ENCODE measurements at places on chromosomes 3 and 15.

DNA sequence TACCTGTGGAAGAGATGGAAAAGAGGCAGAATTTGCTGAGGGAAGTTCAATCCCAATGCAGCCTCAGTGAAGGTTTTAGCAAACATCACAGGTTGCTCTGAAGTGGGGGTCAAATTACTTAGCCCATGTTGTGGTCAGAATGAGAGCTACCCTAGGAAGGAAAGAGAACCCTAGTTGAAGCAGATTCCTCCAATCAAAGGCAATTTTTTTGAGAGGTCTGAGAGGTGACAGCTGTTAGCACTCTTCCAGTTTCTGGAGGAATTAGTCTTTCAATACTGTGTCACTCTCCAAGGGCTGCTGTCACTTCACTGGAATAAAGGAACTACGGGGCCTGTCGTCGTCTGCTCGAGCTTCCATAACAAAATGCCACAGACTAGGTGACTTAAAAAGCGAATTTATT, 584.2 kb upstream of the DPPA4 start:
- DNase-seq = no peak

DNA sequence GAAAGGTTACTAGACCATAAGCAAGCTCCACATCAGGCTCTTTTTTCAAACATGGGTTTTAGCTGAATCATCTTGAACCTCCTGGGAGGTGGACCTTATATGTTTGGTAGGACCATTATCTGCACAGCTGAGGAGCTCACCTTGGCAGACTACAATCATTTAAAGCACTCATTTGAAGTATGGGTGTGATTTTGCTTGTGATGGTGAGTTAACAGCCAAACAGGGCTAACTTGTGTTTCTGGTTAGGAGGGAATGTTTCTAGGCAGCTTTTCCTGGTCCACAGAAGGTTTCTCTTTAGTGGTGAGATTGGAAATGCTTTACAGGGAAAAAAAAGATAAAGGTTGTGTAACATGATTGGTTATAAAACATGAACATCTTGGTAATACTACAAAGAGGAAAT, 61.8 kb downstream of the ARHGEF26 start:
- DNase-seq = no peak

GRCh38 chr3:194675081-194675640, 3.2 kb upstream of the LSG1 start:
- DNase-seq = peak; percentile 61

GRCh38 chr15:60426870-60427508, 29.2 kb upstream of the ANXA2 start:
- DNase-seq = peak; percentile 91

DNA sequence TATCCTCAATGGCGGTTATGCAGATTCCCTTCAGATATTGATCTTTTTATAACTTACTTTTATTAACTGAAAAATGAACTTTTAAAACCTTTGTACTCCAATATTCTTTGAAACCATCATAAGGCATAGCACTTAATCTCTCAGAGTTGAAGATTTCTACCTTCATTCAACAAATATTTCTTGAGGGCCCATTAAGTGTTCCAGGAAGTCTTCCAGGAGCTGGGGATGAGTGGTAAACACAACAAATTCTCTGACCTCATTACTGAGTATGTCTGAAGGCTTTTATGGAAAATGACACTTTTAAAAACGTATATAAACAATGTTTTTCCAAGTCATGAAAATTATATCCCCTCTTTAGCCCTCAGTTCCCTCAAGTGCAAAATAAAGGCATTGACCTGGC, 575.3 kb upstream of the IL12A start:
- DNase-seq = no peak

DNA sequence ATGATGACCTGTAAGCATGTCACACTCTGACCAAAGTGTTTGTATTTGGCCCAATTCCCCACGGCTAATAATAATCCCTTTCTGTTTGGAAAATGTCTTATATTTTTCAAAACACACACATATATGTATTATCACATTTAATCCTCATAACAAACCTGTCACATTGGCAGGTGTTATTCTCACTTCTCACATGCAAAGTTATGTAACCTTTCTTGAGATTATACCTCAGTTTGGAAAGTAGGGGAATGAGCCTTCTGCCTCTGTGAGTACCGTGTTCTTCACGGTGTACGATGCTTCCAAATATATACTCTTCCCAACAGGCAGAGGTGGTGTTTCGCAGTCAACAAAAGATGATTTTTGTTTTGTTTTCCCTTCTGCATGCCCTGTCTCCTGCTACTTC, 205.6 kb downstream of the TP63 start:
- no peak for DNase-seq

GRCh38 chr15:73386886-73387506, 18.2 kb upstream of the HCN4 start:
- no peak for DNase-seq

DNA sequence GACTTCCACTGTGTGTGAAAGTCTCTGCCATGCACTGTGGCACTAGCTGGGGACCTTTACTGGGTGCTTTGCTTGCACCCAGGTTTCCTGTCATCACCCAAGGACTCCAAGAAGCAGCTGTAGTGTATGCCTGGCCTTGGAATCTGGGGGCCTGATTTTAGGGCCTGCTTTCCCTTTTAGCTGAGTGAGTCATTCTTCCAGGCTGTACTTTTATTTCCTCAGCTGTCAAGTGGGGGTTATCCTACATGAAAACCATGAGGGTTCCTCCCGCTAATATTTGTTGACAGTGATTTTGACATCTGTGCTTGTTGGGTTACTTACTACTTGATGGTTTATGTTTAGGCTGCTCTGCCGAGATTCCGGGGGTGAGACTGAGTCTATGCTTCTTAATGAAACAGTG, 18.5 kb downstream of the GORASP1 start:
- DNase-seq = peak; percentile 14

- peak; percentile 9 for DNase-seq
These were observed 74.4 kb upstream of the CHRNB4 start for GRCh38 chr15:78715434-78715833.

GRCh38 chr3:2908693-2909351, 201.4 kb downstream of the IL5RA start:
- no peak for DNase-seq

DNA sequence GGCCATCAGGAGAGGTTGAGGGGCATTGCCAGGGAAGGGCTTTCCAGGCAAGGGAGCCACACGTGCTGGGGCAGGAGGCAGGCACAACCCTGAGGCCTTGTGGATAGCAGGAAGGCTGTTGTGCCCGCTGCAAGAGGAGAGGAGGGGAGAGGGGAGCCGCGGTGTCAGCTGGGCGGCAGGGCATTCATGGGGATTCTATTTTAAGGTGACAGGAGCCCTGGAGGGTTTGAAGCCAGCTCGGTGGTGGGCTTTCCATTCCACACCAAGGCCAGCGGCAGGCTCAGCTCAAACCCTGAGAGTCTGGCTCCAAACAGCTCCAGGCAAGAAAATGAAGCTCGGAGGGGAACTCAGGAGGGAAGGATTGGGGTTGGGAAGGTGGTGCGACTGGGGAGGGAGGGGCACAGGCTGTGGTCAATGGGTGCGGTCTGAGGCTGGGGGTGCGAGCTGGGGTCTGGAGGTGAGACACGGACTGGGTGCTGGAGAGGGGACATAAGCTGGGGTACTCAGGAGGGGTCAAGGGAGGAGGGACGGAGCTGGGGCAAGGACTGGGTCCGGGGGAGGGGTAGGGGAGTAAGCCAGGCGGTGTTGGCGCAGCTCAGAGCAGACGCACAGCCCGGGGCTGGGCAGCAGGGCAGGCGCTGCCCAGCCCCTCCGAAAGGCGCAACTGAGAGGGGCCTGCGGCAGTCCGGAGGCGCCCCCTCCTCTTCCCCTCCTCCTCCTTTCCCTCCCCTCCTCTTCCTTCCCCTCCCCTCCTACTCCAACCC, 43.4 kb downstream of the TPRA1 start:
- DNase-seq = no peak

DNA sequence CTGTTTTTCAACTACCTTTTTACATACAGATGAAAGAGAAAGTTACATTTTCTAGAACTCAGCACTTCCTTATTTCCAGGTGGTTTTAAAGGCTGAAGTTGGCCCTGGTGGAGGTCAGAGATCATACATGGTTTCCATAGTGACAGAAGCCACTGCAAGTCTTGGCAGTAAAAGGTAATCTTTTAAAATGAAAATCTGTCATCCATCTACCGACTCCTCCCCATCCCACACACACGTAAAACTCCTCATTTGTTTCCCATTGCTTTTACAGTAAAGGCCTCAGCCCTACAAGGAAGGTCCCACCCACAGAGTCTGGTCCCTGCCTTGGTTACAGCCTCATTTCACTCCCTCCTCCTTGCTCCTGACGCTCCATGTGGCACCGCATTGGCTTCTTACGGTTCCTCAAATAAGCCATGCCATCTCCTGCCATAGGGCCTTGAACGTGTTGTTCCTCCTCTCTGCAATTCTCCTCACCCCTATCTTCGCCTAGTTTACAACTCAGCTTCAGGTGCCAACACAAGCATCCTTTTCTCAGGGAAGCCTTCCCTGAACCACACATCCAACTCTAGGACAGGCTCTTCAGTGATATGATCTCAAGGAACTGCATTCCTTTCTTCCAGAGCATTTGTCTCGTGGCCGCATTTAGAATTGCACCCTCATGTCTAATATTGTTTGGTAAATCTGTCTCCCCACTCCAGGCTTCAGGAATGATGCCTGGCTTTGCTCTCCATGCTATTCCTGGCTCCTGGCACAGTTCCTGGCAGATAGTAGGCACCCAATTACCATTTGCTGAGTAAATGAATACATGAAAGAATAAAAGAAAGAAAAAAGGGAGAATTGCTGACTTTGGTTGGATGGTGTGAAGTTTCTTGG, 2.6 kb downstream of the CYP19A1 start:
- DNase-seq = no peak

DNA sequence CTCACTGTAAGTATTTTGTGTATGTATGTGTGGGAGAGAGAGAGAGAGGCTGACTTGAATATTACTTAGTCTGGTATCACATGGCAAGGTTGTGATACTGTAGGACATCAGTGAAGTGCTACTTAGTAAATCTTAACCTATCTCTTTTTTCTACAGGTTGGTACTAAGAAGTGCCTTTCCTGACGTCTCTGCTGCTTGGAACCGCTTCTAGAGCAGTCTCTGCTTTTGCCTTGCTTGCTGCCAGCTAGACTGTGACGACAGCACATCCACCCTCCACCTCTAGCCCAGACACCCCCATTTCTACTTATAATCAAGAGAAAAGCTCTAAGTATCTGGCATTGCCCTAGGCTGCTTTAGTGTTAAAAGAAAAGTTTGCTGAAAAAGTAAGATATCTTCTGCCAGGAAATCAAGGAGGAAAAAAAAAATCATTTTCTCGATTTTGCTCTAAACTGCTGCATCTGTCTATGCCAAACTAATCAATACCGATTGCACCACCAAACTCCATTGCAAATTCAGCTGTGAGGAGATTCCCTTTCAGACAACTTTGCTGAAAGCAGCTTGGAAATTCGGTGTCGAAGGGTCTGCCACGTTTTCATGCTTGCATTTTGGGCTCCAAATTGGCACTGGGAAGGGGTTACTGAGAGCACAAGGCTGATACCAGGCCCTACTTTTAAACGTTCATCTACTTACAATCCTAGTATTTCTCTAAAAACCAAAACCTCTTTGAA, 30.7 kb downstream of the MBNL1 start:
- peak; percentile 65 for DNase-seq

- peak; percentile 51 for DNase-seq
These were observed 22.3 kb downstream of the WDR73 start for GRCh38 chr15:84631706-84632272.

DNA sequence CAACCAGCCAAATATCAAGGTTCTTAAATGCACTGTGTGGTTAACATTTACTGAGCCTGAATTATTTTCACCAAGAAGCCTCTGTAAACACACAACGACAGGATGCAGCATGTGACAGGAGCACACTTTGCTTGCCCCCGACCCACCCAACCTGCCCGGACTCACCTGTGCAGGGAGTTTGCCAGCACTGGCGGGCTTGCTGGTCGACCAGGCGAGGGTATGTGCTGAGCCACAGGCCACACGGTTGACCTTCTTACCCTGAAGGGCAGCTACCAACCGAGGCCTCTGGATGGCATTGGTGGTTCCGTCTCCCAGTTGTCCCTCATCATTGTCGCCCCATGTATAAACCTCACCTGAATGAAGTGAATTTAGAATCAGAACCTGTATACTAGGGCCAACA, 25.7 kb upstream of the OCA2 start:
- DNase-seq = no peak

DNA sequence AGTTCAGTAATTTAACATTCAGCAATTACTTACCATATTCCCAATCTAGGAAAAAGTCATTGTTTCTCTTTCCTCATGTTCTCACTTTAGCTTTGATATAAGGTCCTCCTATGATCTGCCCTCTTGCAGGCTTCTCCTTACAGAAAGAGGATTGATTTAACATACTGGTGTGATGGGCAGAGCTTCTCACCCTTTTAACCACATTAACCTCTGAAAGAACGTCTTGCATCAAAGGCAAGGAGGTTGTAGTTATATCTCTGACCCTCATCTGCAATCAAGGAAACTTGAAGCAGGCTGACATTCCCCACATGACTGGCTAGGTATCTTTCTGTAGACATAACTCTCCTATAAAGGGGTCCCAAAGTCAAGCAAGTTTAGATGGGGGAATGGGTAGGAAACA, 39.5 kb downstream of the BTLA start:
- no peak for DNase-seq

DNA sequence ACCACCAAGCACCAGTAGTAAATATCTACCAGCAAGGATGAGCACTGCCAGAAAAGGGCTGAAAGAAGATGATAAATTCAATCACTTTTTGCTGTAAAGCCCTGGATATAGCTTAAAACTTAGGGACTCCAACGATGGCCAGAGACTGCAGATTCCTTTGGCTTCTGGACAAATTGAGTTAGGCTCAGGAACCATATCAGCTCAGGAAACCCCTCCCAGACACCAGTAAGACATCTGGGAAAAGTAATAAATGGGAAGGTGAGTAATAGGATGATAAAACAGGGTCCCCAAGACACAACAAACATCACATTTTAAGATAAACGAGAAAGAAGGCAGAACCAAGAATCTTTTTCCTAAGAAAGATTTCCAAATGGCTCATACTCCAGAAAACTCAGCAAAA, 65.0 kb downstream of the ANP32A start:
- no peak for DNase-seq

DNA sequence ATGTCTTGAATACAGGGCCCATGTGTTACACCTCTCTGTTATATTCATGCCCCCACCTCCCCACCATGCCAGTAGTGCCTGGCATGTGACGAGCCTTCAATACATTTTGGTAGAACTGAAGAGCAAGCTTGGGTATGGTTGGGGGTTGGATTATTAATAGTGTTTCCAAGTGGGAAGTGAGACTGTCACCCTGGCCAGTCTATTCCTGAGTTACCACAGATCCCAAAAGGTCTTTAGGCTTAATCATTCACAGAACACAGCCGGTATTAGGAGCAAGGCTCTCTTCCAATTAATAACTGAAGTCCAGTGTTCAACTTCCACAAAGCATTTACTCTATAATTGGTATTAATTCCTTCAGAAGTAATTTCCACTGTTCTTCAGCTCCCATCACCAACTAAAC, 231.9 kb upstream of the LRTM1 start:
- no peak for DNase-seq

GRCh38 chr3:24406900-24407299, 87.8 kb downstream of the THRB start:
- DNase-seq = no peak
